ENCODE measurements at places on chromosomes 11 and 22.

GRCh38 chr11:116107229-116107628, 603.0 kb upstream of the CADM1 start:
- no peak for DNase-seq

GRCh38 chr11:71309611-71310010, 57.2 kb upstream of the SHANK2 start:
- DNase-seq: no peak

DNA sequence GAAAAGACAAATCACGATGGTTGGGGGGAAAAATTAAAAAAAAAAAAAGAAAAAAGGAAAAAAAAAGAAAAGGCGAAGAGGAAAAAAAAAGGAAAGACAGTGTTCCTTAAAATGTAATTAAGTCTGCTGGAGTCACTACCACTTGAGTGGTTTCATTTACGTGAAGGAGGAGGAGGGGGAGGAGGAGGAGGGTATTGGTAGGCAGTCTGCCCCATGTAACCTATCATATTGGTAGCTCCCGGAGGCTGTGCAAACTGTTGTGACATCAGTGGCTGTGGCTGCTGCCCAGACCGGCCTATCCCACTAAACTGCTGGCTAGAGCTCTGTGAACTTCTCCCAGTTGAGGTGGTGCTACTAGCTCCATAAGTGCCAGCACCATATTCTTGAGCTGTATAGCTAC, 17.9 kb downstream of the KDELR3 start:
- no peak for DNase-seq

- DNase-seq: no peak
Observed at GRCh38 chr11:75403983-75404658, 4.8 kb downstream of the RPS3 start.

DNA sequence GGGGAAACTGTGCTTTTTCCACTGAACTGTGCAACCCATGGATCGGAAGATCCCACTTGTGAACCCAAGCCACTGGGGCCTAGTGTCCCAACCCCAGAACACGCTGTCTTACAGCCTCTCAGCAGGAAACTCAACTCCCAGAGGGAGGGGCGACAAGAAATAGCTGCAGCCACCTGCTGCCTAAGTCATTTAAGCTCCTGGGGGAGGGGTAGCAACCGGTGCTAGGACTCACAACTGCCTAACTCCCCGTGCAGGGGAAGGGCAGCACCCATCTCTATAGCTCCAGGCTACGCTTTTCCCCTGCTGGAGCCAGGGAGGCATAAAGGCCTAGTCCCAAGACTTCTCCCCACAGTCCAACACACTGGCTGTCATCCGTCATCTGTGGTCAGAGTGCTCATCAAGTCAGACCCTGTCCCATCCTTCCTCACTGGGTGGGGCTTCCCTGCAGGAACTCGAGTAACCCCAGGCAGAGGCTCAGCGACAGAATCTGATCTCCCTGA, 363.0 kb downstream of the LUZP2 start:
- DNase-seq: no peak

- no peak for DNase-seq
Observed at GRCh38 chr11:88626216-88626615, 288.7 kb upstream of the CTSC start.

DNA sequence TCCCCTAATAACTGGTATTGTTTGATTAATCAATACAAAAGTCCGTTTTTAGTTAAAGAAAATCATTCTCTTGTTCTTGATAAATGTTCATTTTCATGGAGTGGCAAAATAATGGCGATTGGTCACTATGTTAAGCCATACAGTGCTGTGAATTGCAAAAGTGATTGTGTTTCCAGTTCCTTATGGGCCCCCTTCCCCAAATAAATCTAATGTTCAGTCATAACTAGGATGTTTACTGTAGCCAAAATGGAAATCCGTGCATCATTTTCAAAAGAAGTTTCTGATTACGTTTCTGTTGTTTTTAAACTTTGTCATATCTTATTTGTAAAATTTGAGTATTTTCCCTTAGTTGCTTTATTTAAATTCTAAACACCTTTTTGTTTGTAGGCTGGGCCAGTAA, 845 bp downstream of the RBM7 start:
- DNase-seq: no peak

DNA sequence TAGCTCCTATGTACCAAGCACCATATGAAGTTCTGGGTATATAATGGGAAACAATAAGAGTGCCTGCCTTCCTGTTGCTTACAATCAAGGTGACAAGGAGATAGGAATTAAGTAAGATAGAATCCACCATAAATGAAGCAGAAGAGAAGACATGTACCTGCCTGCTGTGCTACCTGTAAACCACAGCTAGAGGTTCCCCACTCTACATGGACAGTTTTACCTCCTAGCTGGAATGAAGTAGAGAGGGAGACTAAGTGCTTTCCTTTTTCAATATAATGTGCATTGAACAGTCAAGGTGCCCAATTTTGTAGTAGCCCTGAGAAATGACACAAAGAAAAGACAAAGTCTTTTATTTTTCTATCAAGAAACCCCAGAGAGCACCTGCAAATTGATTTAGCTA, 984.6 kb downstream of the DLG2 start:
- no peak for DNase-seq

DNA sequence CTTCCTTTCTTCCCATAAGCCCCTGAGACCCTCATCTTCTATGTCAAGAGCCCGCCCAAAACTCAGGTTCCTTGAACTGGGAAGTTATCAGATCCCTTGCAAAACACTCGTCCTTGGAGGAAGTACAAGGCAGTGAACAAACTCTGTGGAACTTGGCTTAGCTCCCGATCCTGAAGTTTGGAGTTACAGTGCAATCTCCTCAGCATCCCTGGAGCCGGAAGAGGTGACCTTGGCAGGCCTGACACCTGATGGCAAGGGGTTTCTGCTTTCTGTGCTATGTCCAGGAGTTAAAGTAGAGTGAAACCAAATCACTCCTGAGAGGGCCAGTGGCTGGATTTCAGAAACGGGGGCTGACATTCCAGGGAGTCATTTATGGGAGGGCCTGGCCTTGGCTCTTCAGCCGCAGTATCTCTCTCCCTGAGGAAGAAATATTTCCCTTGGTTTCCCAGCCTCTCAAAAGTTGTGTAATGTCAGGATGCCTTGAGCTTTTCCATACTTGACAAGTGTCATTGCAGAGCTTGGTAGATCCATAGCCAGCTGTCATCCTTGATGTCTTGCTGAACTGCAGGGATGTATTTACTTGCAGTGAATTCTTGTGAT, 1.9 kb upstream of the GRAMD1B start:
- DNase-seq: no peak

- no peak for DNase-seq
Observed at GRCh38 chr11:8288824-8289491, 25.3 kb upstream of the LMO1 start.

DNA sequence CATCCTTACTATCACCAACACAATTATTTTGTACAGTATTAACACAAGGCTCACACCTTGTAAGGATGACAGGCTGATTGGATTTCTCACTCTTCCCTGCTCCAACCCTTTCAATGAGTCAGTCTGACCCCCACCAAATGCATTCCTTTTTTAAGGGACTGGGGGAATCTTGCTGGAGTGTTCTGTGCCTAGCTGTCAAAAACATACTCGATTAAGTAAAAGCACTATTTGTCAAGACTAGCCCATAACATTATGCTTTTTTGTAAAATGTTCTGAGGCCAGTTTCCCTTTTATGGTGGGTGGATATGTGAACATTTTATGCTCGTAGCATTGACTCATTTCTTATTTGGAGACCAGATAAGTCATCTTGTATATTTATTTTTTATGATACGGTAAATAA, 87.2 kb downstream of the PDHX start:
- DNase-seq: no peak

DNA sequence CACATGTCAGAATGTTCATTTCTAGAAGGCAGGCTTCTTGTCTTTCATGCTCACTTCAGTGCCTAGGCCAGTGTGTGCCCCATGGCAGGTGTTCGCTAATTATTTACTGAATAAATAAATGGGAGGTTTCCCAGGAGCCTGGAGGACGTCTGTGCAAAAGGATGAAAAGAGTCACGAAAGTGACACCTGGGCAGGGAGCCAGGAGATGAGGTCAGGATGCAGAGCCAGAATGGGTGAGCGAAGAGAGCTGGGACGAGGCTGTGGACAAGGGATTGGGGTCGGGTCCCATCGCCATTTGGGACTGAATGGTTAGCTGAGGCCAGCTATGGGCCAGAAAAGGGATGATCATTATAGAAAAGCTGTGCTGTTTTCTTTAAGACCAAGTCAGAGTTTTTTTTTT, 560.4 kb downstream of the TBC1D22A start:
- no peak for DNase-seq

DNA sequence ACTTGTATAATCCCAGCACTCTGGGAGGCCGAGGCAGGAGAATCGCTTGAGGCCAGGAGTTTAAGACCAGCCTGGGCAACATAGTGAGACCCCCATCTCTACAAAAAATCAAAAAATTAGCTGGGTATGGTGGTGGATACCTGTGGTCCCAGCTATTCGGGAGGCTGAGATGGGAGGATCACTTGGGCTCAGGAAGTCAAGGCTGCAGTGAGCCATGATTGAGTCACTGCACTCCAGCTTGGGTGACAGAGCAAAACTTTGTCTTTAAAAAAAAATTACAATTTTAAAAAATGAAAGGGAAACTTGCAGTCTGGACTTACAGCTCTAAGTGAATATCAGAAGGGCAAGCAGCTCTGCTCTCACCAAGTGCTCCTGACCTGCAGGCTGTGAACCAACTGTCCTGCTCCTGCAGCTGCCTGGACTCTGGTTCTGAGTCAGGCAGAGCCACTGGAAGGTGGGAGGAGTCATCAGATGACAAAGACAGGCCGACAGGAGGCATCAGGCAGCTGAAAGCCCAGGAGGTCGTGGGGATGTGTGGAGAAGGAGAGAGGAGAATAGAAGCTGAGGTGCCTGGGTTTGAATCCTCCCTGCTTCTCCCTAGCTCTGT, 9.6 kb downstream of the SMTNL1 start:
- DNase-seq: no peak

DNA sequence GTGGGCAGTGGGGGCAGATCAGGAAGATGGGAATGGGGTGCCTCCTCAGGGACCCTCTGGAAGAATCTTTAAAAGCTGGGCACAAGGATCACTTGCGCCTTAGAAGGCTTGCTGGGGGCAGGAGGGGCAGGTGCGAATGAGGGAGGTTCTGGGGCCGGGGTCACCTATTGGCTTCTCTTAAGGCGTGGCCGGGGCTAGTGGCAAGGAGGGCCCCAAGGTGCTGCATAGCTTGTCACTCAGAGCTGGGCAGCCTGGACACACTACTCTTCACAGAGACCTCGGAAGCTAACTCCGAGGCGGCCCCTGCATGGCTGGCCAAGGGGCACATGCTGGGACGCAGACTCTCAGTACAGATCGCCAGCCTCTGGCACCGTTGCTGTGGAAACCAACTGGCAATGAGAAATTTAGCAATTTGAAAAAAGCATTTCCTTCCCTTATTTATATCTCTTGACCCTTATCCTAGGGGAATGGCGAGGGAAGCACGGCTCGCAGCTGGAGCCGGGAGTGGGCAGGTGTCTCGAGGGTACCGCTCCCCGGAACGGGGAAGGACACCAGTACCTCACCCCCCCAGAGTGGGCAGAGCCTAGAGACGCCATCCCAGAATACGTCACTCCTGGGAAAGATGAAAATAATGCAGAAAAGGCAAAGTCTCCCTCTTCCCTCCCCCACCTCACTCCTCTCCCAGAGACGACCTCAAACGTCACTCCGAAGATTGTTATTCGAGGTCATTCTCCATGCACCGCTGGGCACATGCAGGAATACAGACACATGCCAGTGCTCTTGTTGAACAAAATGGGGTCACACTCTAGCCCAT, 188.1 kb downstream of the CTTN start:
- DNase-seq: peak; percentile 3

- no peak for DNase-seq
Observed at GRCh38 chr22:19582033-19582693, 58.0 kb upstream of the CLDN5 start.

DNA sequence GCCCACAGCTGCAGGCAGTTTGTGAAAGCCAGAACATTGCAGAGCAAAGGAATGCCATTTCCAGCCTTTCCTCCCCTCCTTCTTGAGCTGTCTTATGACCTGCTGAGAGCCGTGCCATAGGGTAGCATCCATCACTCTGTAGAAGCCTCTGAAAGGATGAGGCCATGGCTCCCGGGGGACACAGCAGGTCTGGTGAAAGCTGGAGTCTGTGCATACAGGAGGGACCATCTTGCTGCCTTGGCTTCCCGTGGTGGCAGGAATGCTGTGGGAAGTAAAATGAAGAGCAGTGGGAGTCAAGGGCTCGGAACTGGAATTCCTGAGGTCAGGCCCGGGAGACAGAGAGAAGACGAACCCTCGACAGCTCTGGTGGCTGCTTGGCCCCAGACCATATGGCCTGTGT, 30.9 kb downstream of the ANO1 start:
- DNase-seq: no peak

GRCh38 chr22:46233231-46233630, 16.9 kb downstream of the CDPF1 start:
- DNase-seq: no peak

GRCh38 chr11:83102834-83103233, 31.1 kb upstream of the RAB30 start:
- DNase-seq: no peak

DNA sequence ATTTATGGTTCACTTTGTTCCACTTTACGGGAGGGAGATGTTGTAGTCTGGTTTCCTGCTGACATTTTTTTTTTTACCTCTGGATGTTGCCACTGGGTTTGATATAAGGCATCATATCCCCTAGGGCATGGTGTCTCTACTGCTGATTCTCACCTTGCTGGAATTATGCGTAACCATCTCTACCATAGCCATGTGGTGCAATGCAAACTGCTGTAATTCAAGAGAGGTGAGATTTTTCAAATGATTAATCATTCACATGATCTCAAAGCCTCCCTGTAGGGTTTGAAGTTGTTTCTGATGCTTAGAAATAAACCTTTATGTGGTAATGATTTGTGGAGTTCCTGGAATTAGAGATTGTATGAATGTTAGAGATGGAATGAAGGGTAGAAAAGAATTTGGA, 13.0 kb downstream of the MS4A3 start:
- DNase-seq: no peak

DNA sequence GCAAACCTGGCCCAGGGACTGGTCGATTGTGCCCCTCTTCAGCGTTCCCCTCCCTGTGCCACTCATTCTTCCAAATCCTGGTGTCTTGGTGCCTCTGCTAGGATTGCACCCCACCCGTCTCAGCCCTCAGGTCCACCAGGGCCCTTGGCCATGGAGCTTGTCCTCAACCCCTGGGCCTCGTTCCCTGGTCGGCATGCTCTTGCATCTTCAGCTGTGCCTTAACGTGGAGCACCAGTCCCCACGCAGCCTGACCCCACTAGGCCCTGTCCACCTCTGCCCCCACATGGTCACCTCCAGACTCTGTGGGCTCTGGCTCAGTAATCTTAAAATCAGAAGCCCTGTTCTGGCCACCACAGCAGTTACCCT, 61.1 kb downstream of the OSBP2 start:
- no peak for DNase-seq

- no peak for DNase-seq
Observed at GRCh38 chr22:46726066-46726985, 11.7 kb downstream of the CERK start.

GRCh38 chr11:75925785-75926164, 110.8 kb downstream of the UVRAG start:
- no peak for DNase-seq
